Cortex of kidney (tissue), 1 donor: ENCODE measurements at places on chromosomes 7 and 10.

DNA sequence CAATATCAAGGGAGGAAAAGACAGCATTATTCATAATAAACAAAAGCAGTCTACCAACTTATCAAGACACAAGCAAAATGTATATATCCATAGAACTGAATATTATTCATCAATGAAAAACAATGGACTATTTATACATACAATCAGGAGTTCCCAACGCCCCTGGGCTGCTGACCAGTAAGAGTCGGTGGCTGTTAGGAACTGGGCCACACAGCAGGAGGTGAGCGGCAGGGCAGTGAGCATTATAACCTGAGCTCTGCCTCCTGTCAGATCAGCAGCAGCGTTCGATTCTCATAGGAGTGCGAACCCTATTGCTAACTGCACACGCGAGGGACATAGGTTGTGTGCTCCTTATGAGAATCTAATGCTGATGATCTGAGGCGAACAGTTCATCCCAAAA is 71.7 kb upstream of the GPR22 start:
- no peak for DNase-seq

DNA sequence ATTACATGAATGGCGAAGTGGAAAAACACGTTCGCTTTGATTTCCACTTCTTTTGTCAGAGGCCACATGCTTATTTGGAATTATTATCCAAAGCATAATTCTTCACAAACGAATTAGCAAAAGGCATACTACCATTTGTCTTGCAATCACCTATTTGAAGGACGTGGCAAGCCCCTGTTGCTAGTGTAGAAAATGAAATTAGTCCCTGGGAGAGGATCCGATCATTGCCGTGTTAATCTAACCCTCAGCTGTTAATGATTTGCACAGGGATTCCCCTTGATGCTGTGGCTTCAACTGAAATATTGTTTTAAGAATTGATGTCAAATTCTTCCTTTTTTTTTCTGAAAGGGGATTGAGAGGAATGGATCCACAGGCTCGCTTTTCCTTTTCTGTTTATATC is 4.6 kb downstream of the AGMO start:
- DNase-seq: no peak

DNA sequence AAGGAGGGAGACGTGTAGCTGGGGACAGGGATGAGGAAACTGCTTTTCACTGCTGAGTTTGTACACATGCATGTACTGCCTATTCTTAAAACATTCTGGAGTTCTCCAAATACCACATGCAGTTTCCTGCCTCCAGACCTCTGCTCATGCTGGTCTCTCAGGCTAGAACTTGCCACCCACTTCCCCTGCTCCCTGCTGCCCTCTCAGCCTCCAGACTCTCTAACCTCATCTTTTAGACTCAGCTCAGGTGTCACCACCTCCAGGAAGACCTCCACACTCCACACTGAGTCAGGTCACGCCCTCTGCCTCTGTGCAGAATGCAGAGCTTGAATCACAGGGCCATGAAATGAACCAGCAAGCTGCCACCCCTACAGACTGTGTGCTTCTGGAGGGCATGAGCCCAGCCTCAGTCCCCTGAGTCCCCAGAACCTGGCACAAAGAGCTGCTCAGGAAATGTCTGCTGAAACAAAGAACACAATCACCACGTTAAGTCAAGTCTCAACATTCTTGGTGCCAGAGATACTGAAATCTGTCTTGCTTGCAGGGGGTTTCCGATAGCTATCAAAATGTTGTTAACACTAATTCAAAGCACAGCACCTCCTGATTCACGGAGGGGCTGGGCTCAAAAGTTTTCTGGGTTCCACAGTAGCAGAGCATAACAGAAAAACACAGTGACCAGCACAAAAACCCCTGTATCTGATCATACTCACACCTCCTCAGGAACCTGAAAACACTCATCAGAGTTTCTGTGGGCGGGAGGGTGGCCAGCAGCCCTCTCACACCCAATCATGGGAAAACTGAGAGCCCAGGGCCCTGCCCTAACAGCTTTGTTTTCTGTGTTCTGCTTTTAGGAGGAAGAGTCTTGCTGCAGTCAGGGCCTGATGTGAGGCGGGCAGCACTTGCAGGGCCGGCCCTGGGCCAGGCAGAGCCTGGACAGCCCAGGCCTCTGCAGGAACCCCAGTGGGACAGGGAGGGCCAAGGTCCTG is 21.1 kb downstream of the FAM53B start:
- DNase-seq: no peak

DNA sequence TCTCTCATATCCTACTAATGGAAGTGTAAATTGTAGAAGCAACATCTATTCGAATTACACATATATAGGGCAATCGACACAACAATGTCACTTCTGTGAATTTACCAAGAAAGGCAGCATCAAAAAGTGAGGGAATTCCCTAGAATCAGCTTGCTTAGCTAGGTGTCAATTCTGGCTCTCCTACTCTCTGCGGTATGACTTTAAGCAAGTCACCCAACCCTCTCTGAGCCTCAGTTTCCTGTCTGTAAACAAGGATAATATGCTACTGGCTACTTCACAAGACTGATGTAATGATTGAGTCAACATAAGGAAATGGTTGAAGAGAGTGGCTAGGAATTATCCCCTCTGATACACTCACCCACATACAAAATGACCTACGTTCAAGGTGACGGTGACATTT is 19.4 kb downstream of the CCDC6 start:
- no peak for DNase-seq

DNA sequence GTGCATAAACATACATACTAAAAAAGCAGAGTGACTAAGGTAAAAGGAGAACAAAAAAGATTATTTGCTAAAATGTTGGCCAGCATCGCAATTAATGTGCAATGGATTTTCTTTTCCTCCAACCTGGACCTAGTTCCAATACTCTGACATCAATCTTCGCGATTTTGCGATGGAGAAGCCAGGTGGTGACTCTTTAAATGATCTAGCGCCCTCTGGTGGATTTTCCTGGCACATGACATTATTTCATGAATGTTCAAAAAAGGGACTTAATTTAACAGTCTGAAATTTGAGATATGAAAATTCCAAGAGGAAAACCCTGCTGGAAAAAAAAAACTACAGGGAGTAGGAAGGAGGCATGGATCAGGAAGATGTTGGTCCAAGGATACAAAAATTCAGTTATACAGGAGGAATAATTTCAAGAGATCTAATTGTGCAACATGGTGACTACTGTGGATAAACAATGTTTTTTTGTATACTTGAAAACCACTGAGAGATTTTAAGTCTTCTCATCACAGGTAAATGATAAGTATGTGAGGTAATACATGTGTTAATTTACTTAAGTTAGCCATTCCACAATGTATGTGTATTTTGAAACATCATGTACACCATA is 4.3 kb upstream of the KCNMA1 start:
- no peak for DNase-seq

DNA sequence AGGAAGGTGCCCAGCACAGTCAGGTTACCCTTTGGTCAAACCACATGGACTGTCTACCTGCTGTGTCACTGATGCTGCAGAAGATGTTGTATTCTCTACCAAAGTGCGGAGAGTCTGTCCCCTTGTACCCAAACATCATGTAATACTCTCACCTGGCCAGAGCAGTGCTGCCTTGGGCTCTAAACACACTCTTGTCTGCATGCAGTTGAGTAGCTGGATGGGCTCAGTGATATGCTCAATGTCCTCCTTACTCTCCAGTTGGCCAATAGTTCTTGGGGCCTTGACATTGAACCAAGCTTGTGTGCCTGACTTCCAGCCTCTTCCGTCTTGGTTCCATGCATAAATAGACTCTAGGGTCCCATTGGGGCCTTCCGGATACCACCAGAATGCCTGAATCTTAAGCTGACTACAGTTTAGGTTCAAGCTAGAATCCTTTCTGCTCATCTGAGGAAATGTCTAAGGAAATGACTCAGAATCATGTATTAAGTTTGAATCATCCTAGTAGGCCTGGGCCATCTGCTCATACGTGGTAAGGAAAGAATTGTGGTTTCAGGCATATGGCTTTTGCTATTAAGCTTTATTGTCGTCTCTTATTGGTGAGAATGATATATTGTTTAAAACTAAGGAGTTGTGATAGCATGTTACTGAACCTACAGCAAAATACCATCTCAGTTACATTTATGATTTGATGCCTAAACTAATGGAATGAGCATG is 118.0 kb downstream of the OTUD1 start:
- DNase-seq: no peak

DNA sequence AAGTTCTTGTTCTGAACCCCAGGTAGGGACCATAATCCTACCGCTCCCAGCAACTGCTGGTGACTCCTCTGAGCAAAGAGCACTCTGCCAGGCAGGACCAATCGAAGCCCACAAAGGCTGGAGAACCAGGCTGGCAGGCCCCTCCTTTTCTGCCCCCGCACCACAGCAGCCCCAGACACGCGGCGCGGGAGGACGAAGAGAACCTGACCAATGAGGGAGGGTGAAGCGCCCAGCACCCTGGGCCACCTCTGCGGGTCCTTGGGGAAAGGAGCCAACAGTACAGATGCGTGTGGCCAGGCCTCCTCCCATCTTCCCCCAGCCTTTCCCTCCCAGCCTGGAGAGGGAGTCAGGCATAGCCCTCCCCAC is 25.9 kb downstream of the CTBP2 start:
- no peak for DNase-seq

- no peak for DNase-seq
Measured at GRCh38 chr7:48035967-48036478, 680 bp downstream of the C7orf57 start.

GRCh38 chr7:116354171-116354545 is 143.8 kb downstream of the TES start:
- no peak for DNase-seq

- no peak for DNase-seq
Measured at GRCh38 chr10:5553400-5554170, 28.8 kb downstream of the CALML3 start.

DNA sequence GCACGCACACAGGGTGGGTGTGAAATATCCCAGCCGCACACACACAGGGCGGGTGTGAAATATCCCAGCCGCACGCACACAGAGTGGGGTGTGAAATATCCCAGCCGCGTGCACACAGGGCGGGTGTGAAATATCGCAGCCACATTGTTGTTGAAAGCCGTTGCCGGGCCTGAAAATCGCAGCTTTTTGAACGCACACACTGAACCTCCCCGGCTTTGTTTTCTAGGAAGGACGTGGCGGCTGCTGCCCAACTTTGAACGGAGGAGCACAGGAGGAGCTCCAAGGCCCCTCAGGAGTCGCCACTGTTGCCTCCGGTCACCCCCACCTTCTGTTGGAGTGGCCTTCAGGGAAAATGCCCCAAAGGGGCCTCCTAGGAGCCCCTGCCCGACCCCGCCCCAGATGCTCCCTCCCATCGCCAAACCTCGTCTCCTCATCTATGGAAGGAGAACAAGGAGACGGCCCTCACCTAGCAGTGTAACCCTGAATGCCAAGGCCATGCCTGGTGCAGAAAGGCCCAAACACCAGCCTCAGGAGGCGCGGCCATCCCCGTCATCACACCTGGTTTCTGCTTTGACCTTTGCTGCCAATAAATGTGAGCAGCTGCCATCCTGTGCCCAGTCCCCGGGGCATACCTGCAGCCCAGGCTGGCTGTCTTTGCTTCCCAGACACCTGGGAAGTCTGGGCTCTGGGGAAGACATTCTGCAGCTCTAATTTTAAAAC is 318.6 kb downstream of the PTPRN2 start:
- DNase-seq: no peak

DNA sequence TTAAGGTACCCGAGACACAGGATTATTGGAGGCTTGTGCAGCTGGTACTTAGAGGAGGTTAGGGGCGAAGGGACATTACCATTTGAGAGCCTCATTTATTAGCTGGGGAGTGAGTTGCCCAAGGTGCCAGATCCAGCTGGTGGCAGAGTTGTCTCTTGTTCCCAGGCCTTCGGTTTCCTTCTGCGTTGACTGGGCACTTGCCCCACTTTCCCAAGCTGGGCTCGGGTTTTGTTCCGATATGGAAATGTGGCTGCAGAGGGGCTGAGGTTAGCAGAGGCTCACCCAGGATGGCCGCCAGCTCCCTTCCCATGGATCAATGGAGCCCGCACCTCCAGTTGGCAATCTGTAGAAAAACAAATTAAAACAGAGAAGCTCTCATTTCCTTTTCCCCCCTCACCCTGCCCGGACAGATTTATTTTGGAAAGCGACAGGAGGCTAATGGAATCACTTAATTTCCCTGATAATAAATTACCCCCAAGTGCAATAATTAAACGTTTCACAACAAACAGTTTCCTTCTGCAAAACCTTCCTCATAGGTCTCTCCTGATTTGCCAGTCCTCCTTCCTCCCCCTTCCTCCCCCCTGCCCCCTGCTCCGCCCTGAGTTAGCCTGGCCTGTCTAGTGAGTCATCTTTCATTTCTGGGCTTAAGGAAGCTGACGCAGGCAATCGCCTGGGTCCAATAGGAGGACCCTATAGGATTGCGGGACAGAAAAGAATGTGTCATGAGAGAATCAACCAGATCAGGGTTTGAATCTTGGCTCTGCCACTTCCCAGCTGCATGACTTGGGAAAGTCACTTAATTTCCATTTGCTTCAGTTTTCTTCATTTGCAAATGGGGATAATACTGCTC is 51.7 kb downstream of the ADRA2A start:
- DNase-seq: no peak

DNA sequence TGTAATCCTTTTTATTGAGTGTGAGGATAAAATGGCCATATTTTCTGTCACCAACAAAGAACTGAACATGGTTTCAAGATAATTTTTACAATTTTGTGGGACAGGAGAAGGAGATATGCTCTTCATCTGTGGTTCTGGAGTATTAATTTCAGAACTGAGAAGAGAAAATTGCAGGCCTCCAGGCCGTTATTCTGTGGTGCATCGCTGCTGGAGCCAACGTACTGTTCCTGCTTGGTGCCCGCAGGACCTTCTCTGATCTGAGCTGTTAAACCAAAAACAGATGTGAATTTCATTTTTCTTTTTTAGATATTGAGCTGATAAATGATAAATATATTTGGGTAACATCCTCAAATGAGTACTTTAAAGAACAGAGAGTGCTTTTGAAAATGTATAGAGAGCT is 63.9 kb downstream of the IKZF1 start:
- no peak for DNase-seq

DNA sequence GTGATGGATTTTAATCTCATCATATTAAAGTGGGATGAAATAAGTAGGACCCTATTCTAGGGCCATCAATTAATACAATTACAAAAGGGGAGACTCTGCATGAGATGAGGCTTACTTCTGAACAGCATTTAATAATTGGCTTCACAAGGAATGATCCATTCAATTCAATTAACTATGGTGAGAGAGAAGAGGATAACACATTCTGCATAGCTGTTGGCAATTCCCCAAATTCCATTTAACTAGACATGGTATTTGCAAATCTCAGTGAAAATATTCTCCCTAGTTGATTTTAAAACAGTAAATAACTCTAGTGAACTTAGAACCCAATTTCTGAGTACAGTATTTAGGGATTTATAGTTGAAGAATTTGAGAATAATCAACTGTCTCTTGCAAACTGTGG is 145.3 kb downstream of the NOC3L start:
- no peak for DNase-seq
